ENCODE measurements at places on chromosomes 4 and X.

DNA sequence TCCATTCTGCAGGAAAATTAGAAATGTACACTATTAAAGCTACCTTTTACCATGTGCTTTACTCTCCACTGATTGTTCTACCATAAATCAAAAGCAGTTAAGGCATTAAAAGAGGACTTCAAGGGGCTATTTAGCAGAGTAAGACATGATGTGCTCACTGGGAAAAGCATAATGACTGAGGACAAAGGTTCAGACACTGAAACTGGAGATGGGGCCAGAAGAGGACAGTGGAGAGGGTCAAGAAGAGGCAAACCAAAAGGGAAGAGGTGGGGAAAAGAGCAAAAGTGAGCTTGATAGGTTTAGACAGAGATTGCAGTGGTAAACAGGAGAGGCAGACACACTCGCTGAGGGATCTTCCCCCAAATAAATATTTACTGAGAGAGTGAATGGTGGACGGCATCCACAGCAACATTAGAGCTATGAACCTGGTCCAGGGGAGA is 23.8 kb downstream of the SH3RF1 start:
- no peak for DNase-seq

- no peak for DNase-seq
Observed at GRCh38 chrX:120753413-120754251, 122.0 kb downstream of the CT47B1 start.

DNA sequence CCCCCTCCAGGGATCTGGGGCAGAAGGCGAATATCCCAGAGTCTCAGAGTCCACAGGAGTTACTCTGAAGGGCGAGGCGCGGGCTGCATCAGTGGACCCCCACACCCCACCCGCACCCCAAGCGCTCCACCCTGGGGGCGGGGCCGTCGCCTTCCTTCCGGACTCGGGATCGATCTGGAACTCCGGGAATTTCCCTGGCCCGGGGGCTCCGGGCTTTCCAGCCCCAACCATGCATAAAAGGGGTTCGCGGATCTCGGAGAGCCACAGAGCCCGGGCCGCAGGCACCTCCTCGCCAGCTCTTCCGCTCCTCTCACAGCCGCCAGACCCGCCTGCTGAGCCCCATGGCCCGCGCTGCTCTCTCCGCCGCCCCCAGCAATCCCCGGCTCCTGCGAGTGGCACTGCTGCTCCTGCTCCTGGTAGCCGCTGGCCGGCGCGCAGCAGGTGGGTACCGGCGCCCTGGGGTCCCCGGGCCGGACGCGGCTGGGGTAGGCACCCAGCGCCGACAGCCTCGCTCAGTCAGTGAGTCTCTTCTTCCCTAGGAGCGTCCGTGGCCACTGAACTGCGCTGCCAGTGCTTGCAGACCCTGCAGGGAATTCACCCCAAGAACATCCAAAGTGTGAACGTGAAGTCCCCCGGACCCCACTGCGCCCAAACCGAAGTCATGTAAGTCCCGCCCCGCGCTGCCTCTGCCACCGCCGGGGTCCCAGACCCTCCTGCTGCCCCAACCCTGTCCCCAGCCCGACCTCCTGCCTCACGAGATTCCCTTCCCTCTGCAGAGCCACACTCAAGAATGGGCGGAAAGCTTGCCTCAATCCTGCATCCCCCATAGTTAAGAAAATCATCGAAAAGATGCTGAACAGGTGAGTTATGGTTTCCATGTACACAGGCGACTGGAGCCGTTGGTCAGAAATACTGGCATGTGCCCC is at the start of gene CXCL1:
CXCL1 (plus strand) TSS at position 264 of the 926 bp plus-strand sequence; CDS start at position 342, 78 bp downstream.
- DNase-seq, result peak; percentile 75

DNA sequence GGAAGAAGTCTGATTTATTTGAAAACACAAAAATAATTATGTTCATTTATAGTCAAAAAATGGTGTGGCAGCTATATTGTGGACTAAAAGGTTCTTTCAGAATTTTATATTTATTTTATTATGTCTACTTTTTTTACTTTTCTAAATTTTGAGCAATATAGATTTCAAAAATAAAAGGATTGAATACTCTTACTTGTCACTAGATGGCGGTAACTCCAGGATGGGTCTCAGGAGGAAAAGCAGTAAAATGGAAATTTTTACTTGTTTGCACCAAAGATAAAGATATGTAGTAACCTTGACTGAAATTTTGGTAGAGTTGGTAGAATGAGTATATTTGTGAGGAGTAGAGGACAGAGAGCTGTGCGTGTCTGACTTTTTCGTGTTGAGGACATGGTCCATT is 14.5 kb upstream of the DACH2 start:
- peak; percentile 3 for DNase-seq

GRCh38 chr4:189804894-189805293 is 135.8 kb upstream of the FRG1 start:
- no peak for DNase-seq

GRCh38 chr4:17941731-17942130 is 79.8 kb downstream of the LCORL start:
- DNase-seq, result no peak

DNA sequence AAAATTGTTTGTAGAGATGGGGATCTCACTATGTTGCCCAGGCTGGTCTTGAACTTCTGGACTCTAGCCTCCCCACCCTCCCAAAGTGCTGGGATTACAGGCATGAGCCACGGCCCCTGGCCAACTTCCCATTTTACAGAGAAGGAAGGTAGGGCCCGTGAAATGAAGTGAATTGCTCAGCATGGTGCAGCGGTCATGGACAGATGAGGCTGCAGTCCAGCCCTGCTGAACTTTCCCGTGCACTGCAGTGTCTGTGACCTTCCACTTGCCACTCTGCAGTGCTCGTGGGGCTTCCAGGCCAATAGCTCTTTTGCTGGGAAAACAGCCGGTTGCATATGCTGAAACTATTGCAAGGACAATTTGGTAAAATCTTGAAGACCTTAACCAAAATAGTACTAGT is 454.4 kb upstream of the FAT1 start:
- no peak for DNase-seq

GRCh38 chr4:86432559-86433134 is 72.8 kb upstream of the MAPK10 start:
- no peak for DNase-seq

- DNase-seq, result no peak
Observed at GRCh38 chr4:174217273-174218126, 66.0 kb downstream of the FBXO8 start.

DNA sequence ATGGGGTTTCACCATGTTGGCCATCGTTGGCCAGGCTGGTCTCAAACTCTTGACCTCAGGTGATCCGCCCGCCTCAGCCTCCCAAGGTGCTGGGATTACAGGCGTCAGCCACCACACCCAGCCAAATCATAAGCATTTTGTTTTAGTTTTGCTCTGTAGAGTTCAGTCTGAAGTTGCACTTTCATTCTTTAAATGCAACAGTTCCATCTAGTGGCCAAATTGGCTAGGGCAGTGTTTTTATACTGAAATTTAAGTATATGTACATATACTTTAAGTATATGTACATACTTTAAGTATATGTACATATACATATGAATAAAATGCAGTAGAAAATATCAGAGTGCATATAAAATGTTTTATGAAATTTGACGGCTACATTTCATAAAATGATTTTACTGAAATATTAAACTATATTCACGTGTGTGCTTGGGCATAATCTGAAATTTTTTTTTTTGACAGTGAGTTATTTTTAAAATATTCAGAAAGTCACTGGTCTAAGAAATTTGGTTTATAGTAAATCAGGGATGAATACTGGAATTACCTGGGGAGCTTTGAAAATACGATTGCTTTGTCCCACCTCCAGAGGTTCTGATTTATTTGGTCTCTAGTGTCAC is 145.5 kb downstream of the NWD2 start:
- peak; percentile 54 for DNase-seq

- no peak for DNase-seq
Observed at GRCh38 chrX:19332983-19333382, 10.7 kb upstream of the PDHA1 start.

DNA sequence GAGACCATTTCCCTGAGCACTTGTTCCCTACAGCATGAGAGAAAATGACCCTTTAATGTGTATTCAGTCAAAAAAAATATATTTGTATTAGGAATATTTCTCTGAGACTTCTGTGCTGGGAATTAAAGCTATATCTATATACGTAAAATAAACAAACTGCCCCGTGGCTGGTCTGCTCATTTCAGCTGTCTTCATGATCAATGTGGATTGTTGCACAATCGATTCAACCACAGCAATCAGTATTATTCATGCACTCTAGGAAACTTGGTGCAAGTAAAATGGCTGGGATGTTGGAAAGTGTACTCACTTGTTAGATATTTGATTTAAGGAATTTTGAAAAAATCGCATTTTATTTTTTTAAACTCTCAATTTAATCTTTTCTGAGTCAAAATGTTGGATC is 307.9 kb upstream of the ZFP42 start:
- DNase-seq, result no peak

GRCh38 chr4:12242354-12242753 is 813.7 kb upstream of the HS3ST1 start:
- no peak for DNase-seq

- no peak for DNase-seq
Observed at GRCh38 chrX:75369721-75370120, 95.8 kb downstream of the UPRT start.

GRCh38 chrX:53000447-53001135 is 42.3 kb upstream of the FAM156A start:
- DNase-seq, result no peak

GRCh38 chr4:18957716-18958115 is 936.2 kb upstream of the LCORL start:
- DNase-seq, result peak; percentile 68

DNA sequence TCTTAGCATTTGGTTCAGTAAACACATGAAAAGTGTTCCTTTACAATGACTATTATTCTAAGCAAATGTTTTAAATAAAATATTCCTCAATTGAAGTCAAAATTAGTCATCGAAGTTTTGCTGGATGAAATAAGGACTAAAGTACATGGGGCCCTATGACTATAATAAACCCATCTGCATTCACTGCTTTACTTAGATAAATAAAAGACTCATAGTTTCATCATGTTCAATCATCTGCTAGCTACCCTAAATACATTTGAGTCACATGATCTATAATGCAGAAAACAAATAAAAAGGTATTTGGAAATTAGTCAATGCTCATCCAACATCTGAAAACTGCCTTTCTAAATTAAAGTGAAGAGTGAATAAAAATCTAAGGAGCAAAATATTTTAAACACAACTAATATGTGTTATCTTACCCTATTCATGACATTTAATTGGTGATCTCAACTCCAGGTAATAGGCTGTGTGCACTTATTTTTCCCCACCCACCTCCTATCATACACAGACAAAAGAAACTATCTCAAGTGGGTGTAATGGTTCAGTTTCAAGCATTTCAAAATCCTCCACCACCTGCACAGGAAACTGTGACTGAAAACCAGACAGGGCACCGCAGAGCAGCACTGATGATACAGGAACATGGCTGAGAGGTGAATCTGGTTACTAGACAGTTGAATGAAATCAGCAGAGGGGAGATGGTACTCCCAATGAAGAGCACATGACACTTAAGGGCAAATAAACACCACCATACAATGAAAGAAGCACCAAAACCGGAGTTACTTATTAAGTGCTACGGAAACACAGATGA is 78.6 kb downstream of the CAMK2D start:
- DNase-seq, result no peak

- DNase-seq, result peak; percentile 27
Observed at GRCh38 chr4:105714071-105714521, 5.5 kb downstream of the GSTCD start.

- DNase-seq, result peak; percentile 94
Observed at GRCh38 chr4:56641494-56642051, 39.5 kb downstream of the HOPX start.

DNA sequence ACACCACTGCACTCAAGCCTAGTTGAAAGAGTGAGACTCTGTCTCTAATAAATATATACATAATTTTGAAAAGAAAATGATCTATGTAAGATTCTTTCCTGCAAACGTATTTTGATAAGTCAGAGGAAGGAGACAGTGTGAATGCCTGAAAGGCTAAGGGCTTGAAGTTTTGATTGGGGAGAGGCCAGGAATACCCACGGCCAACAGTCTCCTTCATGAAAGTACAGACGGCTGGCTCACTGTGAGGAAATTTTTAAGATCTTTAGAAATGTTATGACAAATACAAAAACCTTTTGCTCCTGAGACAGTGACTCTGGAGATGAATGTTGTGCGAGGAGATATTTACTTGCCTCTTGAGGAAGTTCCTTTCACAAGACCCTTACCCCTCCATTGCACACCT is 111.4 kb upstream of the KLHL13 start:
- DNase-seq, result no peak
